Endothelial cell of umbilical vein (primary cell): ENCODE measurements at places on chromosomes 6 and 20.

DNA sequence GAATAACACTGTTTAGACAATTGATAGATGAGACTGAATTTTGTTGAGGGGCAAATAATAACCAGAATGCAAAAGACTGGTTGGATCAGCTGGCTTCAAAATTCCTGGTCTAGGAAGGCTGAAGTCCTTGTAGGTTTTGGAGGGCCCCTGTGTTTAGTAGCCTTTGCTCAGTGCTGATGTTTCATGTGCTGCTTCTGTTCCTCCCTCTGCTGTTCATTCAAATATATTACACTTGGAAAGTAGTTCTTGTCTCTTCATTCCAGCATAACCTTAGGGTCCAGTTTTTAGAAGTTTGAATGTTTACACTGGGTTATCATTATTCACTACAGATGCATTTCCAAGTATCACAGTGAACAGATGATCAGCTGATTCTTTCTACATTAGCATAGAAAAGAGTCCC, 72.5 kb downstream of the FLRT3 start:
- no peak for DNase-seq

GRCh38 chr6:129032602-129033001, 149.7 kb downstream of the LAMA2 start:
- DNase-seq, result no peak

- DNase-seq, result peak; percentile 15
Observed at GRCh38 chr20:44309763-44310663, 989 bp downstream of the FITM2 start.

- DNase-seq, result peak; percentile 78
Observed at GRCh38 chr6:33112148-33112547, 36.4 kb downstream of the HLA-DPB1 start.

- DNase-seq, result no peak
Observed at GRCh38 chr6:42729731-42730130, 7.3 kb upstream of the PRPH2 start.

DNA sequence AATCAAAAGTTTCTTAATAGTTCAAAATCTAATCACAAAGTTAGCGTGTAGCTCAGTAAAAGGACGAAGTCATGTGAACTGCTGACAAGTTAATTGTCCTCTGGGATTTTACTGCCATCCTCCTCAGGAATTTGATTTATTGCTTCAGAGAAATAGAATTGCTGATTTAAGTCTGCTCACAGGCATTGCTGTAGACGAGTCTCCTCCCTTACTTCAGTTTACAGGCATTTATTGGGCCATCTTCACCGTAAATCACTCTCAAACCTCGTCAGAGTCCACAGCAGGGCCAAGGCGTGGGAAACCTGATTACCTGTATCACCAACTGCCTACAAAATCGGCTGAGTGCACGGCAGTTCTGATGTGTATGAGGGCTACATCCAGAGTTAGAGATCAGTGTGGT, 119.1 kb upstream of the PDE10A start:
- no peak for DNase-seq

DNA sequence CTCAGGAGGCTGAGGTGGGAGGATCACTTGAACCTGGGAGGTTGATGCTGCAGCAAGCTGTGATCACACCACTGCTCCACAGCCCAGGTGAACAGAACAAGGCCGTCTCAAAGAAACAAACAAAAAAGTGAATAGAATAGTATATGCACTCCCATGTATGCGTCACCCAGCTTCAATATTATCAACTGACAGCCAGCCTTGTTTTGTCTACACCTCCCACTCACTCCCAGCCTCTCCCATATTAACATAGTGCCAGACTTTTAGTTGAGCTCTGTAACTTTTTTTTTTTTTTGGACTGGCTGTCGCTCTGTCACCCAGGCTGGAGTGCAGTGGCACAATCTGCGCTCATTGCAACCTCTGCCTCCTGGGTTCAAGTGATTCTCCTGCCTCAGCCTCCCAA, 18.1 kb upstream of the ILRUN start:
- no peak for DNase-seq

- no peak for DNase-seq
Observed at GRCh38 chr6:152257581-152257980, 379.6 kb downstream of the SYNE1 start.

GRCh38 chr6:33166811-33167210, 25.5 kb downstream of the COL11A2 start:
- no peak for DNase-seq

DNA sequence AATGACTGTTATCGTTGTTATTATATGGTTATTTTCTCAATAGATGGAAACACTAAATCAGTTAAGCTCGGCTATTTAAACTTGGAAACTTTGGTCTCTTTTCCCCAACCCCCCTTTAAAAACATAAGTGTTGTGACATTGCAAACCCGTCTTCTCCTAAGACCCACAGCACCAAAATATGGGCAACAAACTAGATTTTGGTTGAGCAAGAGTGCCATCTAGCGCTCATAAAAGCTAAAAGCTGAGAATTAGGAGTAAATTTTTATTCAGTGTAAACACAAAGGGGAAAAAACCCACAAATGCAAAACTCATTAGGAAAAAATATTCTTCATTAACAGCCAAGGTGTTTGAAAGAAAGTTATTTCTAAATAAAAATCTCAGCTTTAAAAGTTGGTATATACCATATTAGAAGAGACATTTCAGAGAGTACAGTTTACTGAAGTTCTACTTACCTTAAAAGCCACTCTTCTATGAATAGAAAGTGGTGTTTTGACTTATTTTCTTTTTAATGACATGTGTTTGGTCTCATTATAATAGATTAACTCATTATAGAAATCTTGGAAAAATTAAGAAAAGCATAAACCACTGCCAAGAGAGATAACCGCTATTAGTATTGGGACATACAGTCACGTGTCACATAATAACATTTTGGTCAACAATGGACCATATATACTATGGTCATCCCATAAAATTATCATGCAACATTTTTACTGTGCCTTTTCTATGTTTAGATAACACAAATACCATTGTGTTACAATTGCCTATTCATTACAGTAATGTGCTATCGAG, 21.1 kb downstream of the SESN1 start:
- peak; percentile 77 for DNase-seq

DNA sequence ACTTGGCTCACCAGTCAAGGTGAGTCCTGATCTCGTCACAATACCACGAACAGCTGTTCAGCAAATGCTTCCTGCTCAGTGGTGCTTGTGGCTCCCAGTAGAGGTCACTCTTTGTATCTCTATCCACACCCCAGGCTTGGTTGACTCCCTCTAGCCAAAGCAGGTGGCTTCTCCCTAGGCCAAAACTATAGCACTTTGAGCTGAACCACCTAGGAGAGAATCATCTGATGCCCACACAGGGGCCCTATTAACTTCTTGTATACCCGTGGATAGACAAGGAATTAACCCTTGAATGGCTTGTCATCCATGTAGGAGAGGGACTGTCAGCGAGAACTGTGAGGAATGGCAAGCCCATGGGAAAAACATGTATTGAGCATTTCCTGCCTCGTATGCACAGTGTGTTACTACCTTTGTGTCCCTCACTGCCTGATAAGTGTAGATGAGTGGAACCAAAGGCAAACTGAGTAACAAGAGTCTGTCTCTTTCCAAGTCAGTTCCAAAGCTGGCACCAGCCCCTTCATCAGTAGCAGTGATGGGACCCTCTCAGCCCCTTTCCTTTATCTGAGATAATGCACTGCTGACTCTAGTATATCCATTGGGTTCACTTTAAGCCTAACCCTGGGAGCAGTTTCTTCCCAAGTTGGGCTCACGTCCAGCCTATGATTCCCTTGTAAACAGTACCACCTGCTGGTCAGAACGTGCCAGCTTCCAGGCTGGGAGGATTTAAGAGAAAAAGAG, 42.5 kb downstream of the EIF2S2 start:
- peak; percentile 90 for DNase-seq

- DNase-seq, result no peak
Observed at GRCh38 chr20:5171064-5171789, 44.4 kb downstream of the CDS2 start.

GRCh38 chr20:24943196-24943595, 5.9 kb upstream of the CST7 start:
- DNase-seq, result no peak

GRCh38 chr20:39025883-39026282, 63.7 kb downstream of the DHX35 start:
- no peak for DNase-seq

- DNase-seq, result no peak
Observed at GRCh38 chr6:149015535-149016525, 269.0 kb downstream of the UST start.

DNA sequence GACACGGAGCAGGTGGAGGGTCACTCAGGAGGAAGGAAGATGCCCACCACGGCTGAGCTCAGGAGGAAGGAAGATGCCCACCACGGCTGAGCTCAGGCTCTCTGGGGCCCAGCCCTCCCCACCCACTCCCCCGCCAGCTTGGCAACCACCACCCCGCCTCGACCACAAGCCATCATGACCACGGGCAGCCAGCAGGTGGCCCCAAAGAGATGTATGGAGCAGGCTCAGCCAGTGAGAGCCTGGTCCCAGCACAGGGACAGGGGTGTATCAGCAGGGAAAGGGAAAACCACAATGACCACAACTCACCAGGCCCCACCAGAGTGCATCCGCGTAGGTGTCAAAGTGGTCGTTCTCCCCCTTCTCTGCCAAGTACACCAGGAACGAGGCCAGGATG, 30.4 kb downstream of the KCNQ2 start:
- DNase-seq, result peak; percentile 41

DNA sequence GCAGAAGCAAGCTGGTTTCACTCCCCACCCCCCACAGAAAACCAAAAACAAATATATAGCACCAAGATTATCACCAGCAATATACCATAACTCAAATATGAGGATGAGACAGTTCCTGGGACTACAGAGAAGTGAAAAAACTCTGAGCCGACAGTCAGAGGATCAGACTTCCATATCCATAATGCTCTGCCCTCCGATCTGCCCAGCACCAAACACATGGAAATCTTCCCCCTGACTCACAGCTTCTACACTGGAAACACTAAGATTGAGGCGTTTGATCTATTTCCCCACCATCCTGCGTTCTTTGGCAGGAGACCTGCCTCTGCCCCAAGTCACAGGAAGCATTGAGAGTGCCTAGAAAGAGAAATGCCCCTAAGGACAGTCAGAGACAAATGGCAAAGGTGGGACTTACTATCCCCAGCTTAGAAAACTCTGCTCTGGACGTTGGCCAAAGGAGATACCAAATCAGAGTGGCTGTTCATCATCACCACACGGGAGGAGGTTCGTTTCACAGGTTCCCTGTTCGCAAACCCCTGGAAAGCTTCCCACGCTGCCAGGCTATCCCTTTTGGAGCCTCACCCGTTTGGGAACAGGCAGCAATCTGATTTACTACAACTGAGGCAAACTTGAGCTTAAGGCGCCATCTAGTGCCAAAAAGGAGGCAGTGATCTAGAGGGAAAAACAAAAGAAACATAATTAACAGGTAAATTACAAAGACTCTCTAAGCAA, 48.7 kb upstream of the SRSF6 start:
- DNase-seq, result peak; percentile 38

DNA sequence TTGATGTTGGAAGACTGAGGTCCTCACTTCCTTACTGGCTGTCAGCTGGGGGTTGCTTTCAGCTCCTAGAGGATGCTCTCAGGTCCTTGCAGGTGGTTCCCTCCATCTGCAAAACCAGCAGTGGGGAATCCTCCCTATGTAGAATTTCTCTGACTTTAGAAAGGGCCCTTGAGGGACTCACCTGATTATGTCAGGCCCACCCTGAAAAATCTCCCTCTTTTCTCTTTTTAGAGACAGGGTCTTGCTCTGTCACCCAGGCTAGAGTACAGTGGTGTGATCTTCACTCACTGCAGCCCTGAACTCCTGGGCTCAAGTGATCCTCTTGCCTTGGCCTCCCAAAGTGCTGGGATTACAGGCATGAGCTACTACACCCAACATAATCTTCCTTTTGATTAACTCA, 102.9 kb upstream of the MCHR2 start:
- no peak for DNase-seq

- no peak for DNase-seq
Observed at GRCh38 chr6:28884423-28885131, 39.2 kb downstream of the TRIM27 start.

DNA sequence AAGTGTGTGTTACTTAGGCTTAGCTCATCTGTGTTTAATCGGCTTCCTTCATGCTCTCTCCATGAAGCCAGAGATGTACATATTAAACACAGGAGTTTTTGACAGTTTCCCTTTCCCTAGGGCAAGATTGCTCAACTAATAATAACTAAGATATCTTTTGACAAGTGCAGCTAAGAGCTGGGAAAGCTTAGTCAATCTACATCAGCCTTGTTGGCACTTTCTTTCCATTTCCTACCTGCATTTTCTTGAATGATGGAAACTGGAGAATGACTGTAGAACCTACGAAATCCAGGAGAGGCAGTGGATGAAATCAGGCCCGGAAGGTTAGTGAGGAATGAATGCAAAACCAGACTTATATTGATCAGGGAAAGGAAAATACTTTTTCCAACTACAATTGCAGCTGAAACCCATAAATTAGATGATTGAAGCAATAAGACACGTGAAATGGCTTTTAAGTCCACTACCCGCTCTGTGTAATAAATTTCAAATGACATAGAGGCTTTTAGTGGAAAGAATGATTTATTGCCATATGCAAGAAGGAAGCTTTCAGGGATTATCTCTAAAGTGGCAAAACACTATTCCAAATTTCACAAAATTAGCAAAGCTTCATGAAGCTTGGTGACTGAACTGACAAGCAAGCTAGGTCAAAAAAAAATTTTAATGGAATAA, 237.2 kb upstream of the ID4 start:
- DNase-seq, result no peak

- DNase-seq, result no peak
Observed at GRCh38 chr6:16635810-16636602, 125.3 kb downstream of the ATXN1 start.

GRCh38 chr6:18360188-18360587, 27.0 kb upstream of the RNF144B start:
- no peak for DNase-seq

DNA sequence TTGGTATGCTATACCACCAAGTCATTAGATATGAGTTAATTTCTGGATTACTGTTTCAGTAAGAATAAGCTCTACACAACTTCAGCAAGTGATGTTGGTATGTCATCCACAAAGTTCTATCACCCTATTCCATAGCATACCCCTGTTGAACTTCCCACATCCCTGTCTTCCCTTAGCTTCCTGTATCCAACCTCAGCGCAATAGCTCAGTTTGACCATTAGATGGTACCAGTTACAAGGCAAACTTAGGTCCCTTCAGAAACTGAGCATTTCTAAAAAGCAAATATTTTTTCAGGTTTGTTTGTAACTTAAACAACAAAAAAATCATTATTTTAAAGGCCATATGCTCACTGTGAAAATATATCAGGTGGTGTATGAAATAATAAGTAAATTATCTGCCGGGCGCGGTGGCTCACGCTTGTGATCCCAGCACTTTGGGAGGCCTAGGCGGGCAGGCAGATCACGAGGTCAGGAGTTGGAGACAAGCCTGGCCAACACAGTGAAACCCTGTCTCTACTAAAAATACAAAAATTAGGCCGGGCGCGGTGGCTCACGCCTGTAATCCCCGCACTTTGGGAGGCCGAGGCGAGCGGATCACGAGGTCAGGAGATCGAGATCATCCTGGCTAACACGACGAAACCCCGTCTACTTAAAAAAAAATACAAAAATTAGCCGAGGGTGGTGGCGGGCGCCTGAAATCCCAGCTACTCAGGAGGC, 8.8 kb upstream of the MOG start:
- DNase-seq, result peak; percentile 29

- no peak for DNase-seq
Observed at GRCh38 chr6:78093906-78094305, 441.1 kb downstream of the MEI4 start.
